NCI-H1105 (cell line): ENCODE measurements at places on chromosomes 16 and 17.

DNA sequence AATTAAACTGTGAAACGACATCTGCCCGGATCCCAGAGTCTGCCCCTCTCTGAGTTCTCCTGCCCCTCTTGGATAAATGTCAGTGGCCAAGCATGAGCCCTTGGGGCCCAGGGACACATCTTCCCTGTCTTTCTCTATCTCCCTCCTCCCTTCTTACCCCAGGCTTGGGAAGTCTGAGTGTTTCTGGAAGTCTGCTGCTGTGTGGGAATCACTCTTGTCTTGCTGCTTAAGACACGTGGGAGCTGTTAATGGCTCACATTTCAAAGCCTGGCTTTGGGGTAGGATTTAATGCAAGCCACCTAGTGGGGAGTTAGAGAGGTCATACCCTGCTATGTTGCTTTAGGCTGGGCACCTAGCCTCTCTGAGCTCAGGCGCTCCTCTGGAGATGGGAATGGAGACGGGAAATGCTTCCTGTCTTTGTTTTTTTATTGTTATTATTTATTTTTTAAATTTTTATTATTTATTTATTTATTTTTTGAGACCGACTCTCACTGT is 218.5 kb upstream of the CIBAR2 start:
- DNase-seq = peak; percentile 24

DNA sequence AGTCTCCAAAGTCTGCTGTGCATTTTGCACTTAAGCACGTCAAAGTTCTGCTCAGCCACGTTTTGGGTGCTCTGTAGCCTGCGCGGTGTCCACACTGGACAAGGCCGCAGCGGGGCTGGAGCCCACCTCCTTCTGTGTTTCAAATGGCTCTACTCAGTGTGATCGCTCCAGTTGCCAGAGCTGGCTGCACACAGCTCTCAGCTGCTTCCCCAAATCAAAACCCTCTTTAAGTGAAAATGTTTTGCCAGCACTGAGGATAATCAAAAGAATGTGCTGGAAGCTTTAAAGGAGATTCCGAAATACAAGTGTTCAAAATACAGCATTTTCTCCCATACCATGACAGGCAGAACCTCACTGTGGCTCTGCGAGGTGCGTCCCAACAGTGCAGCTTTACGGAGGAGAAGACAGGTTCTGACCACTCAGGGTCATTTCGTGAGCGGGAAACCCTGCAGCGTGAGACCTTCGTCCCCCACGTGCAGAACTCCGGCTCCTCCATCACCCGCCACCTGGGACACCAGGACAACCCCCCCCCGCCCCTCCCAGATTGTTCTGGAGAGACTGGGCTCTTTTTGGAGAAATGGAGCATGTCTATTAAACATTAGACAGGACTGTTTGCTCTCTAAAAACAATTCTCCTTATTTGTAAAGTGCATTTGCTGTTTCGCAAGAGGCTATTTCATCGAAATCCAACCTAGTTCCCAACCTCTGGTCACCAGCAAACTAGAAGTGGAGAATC is 16.6 kb downstream of the TBC1D16 start:
- DNase-seq = no peak

DNA sequence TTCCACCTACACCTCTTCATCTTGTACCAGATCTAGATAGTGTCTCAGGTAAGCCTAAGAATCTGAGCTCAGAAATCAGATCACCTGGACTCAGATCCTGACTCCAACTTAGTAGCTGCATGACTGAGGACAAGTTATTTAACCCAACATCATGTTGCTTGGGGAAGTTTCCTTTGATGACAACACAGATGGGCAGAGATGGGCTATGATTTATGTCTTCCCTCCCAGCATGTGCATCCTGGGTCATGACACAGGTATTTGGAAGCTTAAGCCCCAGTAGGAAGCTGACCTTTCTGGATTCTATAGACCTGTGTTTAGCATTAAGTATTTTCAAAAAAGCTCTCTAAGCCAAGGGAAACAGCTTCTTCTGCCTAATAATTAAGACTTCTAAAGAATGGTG is 12.4 kb upstream of the HEATR6 start:
- DNase-seq = no peak

DNA sequence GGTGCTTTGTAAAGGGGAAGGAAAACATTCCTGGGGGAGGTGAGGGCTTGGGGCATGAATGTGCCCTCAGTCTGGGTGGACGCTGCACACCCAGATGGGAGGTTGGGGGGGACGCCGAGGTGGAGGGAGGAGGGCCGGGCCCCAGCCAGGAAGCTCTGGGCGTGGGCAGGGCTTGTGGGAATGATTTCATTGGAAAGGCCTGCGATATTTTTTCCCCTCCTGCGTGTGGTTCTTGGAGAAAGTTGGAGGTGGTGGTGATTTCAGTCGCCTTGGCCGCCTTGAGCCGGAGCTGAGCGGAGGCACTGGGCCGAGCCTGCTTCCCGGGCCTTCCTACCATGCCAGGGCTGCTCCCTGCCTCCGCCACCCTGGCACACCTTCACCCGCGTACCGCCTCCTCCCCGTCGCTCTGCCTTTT is 26.4 kb upstream of the CLEC18A start:
- DNase-seq = no peak

DNA sequence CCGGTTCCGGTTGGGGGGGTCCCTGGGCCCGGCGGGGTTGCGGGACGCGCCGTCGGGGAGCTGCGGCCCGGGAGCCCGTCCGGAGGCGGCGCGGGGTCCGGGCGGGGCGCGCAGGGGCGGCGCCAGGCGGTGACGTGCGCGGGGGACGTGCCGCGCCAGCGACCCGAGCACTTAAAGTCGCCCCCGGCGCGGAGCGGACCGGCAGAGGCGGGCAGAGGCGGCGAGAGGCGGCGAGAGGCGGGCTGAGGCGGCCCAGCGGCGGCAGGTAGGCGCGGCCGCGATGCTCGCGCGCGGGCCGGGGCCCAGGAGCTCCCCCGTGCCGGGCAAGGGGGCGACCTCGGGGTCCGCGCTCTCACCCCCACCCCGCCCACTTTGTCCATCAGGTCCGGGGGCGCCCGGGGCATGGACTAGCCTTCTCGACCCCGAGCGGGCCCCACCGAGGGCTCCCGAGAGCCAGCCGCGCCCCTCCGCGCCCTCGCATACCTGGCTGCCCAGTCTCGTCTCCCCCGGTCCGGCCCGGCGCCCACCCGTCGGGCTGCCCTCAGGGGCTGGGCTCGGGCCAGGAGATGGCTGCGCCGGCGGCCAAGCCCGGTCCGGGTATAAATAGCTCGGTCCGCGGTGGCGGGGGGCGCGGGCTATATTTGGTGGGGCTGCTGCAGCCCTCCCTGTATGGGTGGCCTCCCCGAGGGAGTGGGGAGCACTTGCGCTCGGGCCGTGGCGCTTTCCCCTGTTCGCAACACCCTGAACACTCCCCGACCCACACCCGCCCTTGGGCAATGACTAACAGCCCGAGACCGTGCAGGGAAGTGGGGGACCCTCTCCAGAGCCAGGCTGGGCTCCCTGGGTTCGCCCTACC is at the start of gene SLC16A3:
Gene SLC16A3 (plus strand): TSS at position 201 of the 856 bp plus-strand sequence. CDS start 6,967 bp downstream, outside the sequence.
- peak; percentile 22 for DNase-seq

GRCh38 chr16:51888016-51888415 is 658.9 kb downstream of the TOX3 start:
- DNase-seq = no peak

DNA sequence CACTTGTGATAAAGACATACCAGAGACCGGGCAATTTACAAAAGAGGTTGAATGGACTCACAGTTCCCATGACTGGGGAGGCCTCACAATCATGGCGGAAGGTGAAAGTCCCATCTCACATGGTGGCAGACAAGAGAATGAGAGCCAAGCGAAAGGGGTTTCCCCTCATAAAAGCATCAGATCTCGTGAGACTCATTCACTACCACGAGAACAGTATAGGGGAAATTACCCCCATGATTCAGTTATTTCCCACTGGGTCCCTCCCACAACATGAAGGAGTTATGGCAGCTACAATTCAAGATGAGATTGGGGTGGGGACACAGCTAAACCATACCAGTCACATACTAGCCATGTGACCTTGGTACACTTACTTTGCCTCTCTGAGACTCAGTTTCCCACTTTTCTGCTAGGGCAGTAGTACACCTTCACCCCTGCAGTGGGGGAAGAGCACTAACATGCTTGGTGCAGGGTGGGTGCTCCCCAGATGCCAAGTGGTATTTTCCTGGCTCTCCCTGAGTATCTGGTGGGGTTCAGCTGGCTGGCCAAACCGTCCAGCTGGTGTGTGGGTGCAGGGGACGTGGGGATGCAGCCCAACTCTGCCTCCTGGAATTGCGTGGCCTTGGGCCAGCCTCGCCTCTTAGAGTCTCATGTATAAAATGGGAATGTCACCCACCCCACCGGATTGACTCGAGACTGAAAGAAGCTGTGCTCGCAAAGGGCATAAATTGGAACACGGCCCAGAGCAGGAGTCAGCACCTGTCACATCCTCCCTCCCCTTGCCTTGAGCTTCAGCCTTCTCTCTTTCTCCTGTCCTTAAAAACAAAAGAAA is 364.1 kb downstream of the CPPED1 start:
- DNase-seq = peak; percentile 85

GRCh38 chr16:70267516-70267915 is 15.8 kb upstream of the EXOSC6 start:
- DNase-seq = no peak

DNA sequence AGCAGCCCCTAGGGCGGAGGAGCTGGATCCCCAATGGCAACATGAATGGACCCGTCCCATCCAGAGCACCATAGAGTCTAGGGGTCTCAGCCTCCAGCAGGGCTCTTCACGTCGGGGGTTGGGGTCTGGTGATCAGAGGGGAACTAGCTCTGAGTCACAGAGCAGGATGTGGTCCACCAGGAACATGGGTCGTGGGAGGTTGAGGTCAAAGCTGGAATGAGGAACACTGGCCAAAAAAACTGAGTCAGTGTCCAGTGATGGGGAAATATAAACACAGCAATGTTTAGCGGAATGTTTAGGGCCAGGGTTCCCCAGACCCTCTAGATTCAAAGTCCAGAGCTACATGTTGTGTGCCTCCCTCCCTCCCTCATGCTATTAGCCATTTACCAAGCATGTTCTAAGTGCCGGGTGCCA is 79.1 kb upstream of the C16orf82 start:
- no peak for DNase-seq

GRCh38 chr17:10640475-10640874 is 16.6 kb downstream of the MYH3 start:
- DNase-seq = no peak

- peak; percentile 76 for DNase-seq
Observed at GRCh38 chr17:58112970-58113631, 29.9 kb downstream of the DYNLL2 start.

GRCh38 chr17:21209511-21210175 is 4.3 kb downstream of the TMEM11 start:
- DNase-seq = peak; percentile 73

DNA sequence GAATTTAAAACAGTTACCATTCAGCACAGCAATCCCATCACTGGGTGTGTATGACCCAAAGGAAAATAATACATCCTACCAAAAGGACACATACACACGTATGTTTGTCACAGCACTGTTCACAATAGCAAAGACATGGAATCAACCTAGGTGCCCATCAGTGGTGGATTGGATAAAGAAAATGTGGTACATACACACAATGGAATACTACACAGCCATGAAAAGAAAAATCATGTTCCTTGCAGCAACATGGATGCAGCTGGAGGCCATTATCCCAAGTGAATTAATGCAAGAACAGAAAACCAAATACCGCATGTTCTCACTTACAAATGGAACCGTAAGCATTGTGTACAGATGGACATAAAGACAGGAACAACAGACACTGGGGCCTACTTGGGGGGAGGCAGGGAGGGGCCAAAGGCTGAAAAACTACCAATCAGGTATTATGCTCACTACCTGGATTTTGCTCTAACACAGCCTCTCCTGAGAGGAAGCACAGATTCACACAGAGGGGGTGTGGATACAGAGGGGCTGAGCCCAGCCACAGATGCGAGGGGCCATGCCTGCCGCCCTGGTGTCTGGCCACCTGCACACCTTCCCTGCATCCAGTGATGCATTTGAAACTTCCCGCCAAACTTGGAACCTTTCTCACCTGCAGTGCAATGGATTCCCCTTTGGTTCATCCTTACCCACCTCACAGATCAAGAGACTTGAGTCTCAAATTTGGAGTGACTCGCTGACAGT is 55.9 kb downstream of the USP22 start:
- no peak for DNase-seq

DNA sequence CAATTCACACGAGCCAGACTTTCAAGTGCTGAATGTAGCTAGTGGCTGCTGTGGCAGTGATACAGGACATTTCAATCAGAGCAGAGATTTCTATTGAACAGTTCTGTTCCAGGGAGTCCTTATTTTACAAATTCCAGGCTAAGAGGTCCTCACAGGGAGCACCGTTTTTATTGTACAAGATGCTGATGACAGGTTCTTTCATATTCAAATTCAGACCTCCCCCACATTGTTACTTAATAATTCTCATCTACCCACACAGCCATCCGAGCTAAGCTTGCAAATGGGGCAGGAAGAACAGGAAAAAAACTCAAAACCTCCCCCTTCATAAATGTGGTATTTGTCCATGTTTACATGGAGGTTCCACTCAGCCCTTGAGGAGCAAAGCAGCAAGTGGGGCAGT is 9.8 kb downstream of the GABARAPL2 start:
- no peak for DNase-seq

- DNase-seq = no peak
Observed at GRCh38 chr17:3744014-3744413, 20.3 kb downstream of the HASPIN start.

- DNase-seq = no peak
Observed at GRCh38 chr17:73482894-73483293, 161.4 kb downstream of the SDK2 start.

GRCh38 chr17:11996722-11997146 is 541 bp downstream of the ZNF18 start:
- peak; percentile 64 for DNase-seq

- DNase-seq = no peak
Observed at GRCh38 chr16:11743308-11744074, 834 bp upstream of the TXNDC11 start.

DNA sequence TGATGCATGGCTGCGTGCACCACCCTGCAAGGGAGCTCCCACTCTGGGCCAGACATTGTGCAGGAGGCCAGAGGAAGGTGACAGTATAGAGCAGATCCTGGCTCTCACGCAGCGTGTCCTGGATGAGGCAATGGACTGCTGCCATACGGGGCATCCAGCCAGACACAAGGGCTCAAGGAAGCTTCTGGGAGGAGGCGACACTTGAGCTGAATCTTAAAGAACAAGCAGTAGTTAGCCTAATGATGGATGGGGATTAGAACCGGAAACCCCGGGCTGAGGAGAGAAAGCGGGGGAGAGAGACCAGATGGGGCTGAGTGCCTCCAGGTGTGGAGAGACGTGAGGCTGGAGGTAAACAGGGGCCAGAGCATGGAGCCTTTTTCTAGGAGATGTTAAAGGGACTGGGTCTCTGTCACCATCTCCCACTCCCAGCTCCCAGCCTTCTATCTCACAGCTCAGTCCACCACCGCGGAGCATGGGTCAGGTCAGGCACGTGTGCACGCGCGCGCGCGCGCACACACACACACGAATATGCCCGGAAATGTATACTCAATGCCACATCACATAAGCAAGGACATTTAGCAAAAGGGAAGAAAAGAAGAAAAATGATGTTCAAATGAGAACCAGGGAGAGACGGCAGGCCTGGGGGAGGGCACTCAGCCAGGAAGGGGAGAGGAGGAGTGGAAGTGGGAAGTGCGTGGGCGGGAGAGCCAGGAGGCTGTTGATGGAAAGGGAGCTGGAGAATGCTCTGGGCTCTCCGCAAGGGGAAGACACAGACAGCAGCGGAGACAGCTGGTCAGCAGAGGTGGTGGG is 46.3 kb downstream of the CCDC42 start:
- DNase-seq = no peak
